ENCODE measurements at places on chromosomes 4 and X.

DNA sequence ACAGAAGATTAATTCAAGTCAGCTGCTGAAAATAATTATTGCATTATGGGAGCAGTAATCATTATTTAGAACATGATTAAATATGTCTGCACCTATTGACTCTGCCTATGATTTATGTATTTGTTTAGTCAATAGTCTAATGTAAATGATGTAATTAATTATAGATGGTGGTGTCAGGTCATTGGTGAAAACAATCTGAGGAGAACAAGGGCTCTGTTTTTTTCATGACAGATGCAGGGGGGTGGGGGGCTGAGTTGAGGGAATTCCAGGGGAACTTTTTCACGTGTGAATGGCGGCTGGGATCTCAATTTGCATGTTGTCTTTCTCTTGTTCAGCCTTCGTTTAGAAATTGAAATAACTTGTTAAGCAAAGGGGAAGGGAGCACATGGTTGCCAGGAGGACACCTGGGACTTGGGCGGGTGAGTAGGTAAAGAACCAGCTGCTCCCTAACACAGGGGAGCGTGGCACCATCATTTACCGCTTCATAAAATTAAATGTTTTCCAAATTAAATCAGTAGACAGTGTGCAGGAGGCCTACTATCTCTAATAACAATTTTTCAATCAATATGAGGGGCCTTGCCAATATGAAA, 65.4 kb downstream of the NKX6-1 start:
- DNase-seq: peak; percentile 17

DNA sequence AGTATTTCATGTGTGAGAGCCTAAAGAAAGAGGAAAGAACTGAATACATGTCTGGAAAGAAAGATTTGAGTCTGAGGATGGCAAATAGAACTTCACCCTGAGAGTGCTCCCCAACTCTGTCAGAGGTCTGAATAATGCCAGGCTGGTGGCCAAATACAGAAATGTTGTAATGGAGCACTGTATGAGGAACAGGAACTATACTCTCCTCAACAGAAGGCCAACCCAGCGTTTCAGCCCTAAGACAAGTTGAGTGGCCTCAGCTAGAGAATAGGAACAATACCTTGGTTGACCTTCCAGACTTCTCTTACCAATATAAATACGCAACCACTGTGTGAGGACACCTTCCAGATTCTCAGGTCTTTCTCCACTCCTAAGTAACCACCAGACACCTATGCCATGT, 94.5 kb upstream of the STIM2 start:
- no peak for DNase-seq

DNA sequence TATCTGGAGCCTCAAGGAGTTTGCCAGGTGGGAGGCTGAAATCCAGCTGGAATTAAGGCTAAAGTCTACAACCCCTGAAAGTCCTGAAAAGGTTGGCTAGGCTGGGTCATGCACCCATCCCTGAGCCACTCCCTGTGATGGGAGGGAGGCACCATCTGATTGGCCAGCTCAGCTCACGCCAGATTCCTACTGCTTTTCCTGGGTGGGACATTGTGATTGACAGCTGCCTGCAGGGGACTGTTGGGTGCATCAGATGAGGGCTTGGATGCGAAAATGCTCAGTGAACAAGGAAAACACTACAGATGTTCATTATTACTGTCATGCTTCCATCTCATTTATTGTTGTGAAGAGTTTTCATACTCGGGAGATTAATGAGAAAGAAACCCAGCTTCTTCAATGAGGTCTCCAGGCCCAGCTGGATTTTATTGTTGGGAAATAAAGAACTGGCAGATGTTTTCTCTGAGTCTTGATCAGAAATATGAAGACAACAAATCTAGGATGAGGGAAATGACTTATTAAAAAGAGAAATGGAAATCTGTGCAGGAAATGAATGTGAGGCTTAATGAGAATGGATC, 185.9 kb downstream of the STK32B start:
- DNase-seq: no peak

- DNase-seq: no peak
Observed at GRCh38 chrX:47662144-47662657, 3.2 kb upstream of the UXT start.

DNA sequence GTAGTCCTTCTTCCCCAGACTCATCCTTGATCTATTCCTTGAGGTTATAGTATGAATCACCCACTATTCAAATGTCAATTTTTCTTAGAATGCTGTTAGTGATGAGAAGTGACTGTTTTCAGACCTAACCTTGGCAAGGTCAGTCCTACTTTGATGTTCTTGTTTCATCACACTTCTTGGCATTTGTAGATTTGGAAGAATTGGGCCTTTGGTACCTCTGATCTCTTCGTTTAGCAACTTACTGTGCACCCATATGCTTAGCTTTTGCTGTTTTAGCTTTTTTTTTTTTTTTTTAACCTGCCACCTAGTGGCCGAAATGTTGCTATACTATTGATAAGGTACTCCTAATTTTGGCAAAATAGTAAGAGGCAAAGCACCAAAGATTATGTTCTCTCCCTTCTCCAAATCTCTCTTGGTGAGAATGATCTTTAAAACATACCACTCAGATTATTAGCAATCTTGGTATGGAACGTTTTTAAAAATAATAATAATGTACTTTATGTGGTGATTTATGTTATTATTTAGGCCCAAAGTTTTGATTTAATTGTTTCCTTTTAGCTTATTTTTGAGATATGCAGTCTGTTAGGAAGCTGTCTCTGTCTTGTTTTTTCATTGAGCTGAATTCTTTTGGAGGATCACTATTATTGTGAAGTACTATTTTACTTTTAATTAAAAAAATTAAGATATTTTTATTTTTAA, 16.6 kb downstream of the DCK start:
- peak; percentile 36 for DNase-seq

- no peak for DNase-seq
Observed at GRCh38 chrX:124194901-124195300, 137.6 kb upstream of the TEX13D start.

DNA sequence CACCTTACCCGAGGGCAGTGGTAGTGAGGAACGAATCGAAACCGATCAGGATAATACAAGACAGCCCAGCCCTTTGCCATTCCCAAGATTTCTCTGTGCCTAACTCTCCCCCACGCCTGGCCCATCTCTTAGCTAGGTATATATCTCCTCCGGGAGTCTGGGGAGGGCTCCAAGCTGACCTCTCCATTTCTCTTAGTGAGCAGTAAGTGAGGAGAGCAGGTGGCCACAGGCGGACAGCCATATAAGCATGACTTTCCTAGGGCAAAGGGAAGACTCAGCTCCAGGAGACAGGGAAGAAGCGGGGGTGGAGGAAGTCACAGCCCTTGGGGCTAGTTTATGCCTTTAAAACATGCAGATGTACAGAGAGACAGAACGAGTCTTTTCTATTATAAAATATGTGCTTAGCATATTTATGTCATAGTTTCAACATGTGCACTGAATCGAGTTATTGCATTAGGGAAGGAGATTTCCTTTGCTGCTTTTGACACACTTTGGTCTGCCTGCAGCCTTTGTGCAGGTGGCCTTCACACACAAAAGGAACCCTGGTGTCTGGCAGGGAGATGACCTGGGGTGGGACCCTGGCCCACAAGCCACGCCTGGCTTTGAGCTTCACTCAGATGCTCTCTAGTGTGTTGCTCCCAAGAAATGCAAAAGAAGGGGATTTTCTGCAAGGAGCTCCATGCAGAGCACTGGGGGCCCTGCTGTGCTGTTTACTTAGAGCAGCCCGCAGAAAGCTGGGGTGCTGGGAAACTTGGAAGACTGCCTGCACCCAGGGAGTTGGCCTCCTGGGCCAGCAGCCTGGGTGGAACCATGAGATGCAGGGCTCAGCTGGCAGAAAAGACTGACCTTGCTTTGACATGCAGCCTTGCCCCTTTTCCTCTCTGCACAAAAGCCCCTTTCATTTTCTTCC, 613.3 kb downstream of the BCOR start:
- peak; percentile 44 for DNase-seq

GRCh38 chr4:118389721-118390120, 36.9 kb upstream of the PRSS12 start:
- no peak for DNase-seq

Data from brain (organoid and tissue), 16 donors.